ENCODE measurements at places on chromosomes 4 and X. TPM values are rescaled to one million over a fixed set of nuclear protein-coding genes. Genes with fewer than 3 reads are reported as not detected.

DNA sequence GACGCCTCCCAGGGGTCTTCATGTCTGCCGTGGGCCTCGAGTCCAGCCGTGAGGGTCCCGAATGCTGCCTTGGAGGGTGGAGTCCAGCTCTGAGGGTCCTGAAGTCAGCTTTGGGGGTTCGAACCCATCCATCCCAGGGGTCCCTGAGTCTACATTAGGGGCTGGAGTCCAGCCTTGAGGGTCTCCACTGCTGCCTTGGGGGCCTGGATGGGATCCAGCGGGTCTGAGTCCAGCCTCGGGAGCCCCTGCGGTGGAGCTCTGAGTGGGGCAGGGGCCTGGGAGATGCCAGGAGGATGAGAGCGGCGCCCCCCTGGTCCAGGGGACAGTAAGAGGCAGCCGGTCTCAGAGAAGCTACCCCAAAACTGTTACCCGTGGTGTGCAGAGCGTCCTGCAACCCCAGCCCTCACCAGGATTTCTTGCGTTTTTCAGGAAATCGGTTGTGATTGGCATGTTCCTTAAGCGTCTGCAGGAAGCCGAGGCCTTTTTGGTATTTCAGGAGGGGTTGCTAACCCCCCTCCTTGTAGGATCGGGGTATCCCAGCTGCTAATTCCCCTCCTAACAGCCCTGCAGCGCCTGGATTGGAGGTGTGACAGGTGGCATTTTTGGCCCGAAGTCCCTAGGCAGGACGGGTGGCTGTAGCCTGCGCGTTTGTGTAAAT is 1.7 kb upstream of the GTPBP6 start:
- H3K4me3 ChIP-seq, result peak overlapping the region; percentile 83
- H3K27ac ChIP-seq, result peak overlapping the region; percentile 78
- peaks cover 23% of the 10 kb centered on the region for H3K4me1 ChIP-seq
- H3K27me3 ChIP-seq, result no peaks in the 10 kb centered on the region
- H3K36me3 ChIP-seq, result peaks cover 8% of the 10 kb centered on the region

The COL4A6 gene
- total RNA-seq, result not detected

- no peaks in the 10 kb centered on the region for H3K4me1 ChIP-seq
- DNase-seq, result no peak
Observed at GRCh38 chr4:44237643-44238042, 211.0 kb downstream of the KCTD8 start.

The AKAP4 gene
- not detected for total RNA-seq

The TMEM164 gene
- 10.9 TPM for total RNA-seq

The SLITRK4 gene
- not detected for total RNA-seq

DNA sequence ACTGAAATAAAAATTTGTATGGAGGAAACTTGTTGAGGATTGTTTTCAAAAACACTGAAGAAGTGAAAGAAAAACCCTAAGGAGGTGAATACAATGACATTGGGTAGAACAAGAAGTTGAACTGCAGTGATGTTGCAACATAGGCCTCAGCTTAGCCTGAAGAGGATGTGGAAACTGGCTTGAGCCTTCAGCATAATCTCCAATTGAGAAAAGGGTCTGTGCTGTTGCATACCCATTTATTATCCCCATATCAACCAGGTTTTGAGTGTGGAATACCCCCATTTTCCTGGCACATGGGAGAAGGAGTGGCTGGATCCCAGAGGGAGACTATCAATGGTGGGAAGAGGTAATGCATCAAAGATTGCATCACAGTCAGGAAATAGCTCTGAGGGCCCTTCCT is 695.0 kb upstream of the HS3ST1 start:
- H3K4me3 ChIP-seq, result no peak overlapping the region
- H3K27me3 ChIP-seq, result no peaks in the 10 kb centered on the region
- DNase-seq, result no peak
- no peak overlapping the region for H3K27ac ChIP-seq
- H3K36me3 ChIP-seq, result no peaks in the 10 kb centered on the region

DNA sequence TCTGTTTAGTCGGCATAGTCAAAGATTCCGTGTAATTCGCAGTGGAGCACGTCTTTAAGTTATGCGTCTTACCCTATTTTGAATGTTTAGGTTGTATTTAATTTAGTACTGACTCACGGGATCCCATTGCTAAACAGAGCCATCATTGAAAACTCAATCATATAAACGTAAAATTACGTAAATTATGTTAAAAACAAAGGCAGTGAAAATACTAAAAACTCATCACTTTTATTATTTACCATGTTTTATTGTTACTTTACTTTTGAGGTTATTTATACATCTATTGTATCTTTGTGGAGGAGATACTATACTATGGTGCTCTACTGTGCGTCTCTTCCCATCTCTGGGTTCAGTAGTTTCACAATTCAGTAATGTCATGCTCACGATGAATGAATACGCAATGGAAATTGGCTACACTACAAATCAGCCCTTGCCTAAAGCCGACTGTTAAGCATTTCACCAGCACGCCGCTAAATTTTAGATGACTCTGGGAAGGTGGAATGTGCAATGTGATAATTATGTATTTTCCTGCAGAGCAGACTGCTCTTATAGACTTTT is 944 bp downstream of the FUNDC2 start:
- H3K4me3 ChIP-seq, result peak overlapping the region; percentile 85
- H3K27me3 ChIP-seq, result no peaks in the 10 kb centered on the region
- peaks cover 25% of the 10 kb centered on the region for H3K4me1 ChIP-seq

The GPR82 gene
- 0.38 TPM for total RNA-seq

DNA sequence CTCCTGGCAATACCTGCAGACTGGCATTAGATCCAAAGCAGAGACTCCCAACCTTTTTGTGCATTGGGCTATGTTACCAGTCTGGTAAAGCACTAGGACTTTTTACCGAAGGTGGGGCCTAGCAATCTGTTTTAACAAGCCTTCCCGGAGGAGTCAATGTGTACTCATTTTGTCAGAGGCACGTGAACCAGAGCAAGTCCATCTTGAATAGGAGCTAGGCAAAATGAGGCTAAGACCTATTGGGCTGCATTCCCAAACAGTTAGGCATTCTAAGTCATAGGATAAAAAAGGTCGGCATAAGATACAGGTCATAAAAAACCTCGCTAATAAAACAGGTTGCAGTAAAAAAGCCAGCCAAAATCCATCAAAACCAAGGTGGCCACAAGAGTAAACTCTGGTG is 22.3 kb downstream of the ADGRA3 start:
- H3K27me3 ChIP-seq, result no peaks in the 10 kb centered on the region
- no peaks in the 10 kb centered on the region for H3K4me1 ChIP-seq
- no peak for DNase-seq
- no peak overlapping the region for H3K4me3 ChIP-seq
